ENCODE measurements at places on chromosomes 12 and 14.
A peak's percentile ranks its signal among the peaks of the same experiment; 100 is the strongest.

DNA sequence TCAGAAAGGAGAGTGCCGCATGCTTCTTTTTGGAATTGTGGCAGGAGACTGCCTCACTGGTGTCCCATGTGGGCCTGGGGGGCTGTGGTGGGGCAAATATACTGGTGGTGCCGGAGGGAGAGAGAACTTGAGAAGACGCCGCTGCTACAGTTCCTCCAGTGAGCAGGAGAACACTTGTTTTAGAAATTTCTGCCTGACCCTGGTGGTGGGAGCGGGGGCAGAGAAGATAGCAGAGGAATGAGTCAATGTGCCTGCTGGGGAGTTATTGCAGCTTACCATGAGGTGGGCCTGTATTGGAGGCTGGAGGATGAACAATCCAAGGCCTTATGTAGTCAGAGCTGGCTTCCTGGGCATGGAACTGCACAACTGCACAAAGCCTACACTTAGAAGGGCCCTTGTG is 211.8 kb downstream of the SNAPC1 start:
- no peak for DNase-seq

DNA sequence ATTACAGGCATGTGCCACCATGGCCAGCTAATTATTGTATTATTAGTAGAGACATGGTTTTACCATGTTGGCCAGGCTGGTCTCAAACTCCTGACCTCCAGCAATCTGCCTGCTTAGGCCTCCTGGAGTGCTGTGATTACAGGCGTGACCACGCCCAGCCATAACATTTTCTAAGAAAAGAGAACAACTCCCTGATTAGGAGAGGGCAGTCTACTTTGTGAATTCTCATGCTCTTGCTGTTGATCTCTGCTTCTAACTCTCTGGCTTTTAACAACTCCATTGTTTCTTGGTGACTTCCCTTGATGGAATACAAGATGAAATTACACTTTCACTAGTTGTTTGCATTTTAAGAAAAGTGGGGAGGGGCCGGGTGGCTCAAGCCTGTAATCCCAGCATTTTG is 33.6 kb downstream of the SSH1 start:
- DNase-seq: no peak

DNA sequence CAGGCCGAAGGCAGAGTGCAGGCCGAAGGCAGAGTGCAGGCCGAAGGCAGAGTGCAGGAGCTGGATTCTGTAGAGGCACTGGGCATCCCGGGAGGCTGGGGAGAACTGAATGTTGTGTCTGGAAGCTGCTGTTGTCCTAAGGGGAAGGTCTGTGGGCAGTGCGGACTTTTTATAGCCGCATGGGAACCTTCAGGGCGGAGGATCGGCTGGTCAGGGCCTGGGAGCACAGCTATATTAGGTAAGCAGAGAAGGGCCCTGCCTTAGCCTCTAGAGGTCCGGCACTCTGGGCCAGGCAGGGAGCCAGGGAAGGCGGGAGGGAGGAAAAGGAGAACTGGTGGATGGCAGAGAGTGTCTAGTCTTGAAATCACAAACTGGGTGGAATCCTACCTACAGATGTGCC is 14.2 kb downstream of the CABP1 start:
- DNase-seq: no peak

- no peak for DNase-seq
Measured at GRCh38 chr14:50099335-50099734, 17.0 kb downstream of the VCPKMT start.

- no peak for DNase-seq
Measured at GRCh38 chr14:89639687-89640086, 222.7 kb upstream of the FOXN3 start.

DNA sequence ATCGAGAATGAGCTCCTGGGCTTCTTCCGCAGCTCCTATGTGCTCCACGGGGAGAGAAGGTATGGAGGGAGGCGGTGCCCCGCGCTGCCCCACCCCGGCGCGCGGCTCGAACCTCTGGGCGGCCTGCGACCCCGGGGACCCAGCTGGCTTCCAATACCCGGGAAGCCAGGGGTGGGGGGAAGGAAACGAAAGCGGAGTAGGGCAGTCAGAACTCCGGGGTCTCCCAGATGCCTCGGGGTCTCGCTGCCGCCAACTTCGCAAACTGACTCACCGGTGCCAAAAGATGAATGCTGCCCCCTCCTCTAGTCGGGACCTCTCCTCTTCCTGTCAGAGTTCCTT is 1.3 kb downstream of the TRHDE start:
- no peak for DNase-seq

DNA sequence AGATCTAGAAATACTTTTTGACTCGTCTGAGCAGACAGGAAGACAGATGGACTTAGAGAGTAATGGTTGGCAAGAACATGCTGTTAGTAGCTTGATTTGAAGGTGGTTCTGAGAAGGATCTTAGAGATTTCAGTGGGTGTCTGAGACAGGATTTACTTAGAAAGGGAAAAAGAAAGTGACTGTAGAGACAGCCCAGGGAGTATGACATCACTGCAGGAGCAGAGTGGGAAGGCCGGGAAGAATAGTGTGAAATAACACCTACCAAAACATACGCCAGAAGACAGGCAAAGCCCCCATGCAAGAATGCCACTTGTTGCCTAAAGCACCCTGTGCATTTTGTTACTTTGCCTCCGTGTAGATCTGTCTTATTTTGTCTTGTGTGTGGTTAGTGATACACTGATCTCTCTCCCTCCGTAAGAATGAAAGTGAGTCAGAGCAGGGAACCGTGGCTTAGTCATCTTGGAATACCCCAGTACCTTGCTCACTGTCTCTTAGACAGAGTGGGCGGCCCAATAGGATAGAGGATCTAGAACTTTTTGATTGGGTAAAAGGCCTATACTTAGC is 161.3 kb upstream of the IFNG-AS1 start:
- DNase-seq: peak; percentile 89

GRCh38 chr12:120010661-120011230 is 21.7 kb downstream of the BICDL1 start:
- no peak for DNase-seq

GRCh38 chr12:115149279-115149678 is 465.3 kb upstream of the TBX3 start:
- DNase-seq: no peak

DNA sequence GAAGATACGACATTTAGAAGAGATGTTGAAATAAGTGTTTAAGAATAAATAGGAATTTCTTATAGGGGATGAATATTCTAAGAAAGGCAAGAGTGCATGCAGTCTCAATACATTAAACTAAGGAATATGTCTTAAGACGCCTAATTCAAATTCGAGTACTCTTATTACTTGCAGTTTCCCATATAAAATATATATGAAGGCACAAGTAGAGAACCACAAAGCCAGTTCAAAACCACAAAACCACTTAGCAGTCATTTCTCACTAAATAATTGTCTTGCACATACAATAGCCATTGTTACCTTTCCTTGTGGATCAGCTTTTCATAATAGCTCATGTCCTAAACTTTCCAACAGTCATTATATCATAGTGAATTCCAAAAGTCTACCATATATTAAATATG is 91.0 kb upstream of the MON2 start:
- DNase-seq: no peak

GRCh38 chr14:22388669-22389595 is 200.1 kb downstream of the DAD1 start:
- peak; percentile 48 for DNase-seq

GRCh38 chr12:20822415-20822814 is 11.9 kb downstream of the SLCO1B3 start:
- no peak for DNase-seq

DNA sequence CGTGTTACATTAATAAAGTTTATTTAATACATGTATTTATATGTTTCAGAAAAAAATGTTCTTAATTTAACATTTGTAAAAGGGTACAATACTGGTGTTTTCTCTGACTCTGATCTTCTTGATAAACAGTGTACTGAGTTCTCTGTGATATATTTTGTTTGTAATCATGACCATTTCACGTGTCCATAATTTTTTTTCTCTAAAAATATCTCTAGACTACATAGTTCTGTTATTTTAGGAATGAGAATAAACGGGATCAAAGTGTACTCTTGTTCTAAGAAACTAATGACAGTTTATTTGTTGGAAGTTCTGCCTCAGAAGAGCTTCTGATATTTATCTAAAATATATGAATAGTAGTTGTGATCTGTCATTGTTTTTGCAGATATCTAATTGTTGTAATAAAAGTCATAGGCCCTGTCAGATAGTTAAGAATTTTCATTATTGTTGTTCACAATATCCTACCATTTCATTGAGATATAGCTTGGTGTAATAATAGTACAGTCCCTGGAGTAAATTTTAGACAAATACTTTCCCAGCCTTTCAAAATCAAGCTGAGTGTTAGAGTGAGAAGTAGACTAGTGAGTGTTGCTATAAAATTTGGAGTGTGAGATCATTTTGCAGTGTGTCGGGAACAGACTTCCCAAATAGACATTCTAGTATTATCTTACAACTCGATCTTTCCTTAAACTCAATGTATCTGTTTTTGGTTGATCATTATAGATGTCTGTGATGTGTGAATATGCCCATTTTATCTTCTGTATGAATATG is 86.2 kb downstream of the ERC1 start:
- DNase-seq: no peak

- DNase-seq: no peak
Measured at GRCh38 chr12:42587601-42588523, 1.7 kb downstream of the PRICKLE1 start.

DNA sequence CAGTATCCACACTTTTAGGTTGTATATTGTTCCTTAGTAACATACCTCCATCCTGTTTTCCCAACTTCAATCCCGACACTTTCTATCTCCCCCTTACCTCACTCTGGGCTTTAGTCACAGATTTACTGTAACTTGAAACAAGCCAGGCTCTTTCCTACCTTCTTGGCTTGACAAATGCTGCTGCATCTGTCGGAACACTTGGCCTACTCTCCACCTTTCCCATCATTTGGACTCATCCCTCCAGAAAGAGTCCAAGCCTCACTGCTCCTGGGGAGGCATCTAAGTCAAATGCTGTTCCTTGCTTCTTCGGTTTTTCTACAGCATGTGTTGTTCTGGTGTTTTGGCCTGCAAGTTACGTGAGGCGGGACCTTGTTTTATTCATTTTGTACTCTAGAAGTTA is 142.4 kb downstream of the DACT1 start:
- no peak for DNase-seq

- no peak for DNase-seq
Measured at GRCh38 chr14:104425763-104426646, 153.6 kb upstream of the C14orf180 start.

DNA sequence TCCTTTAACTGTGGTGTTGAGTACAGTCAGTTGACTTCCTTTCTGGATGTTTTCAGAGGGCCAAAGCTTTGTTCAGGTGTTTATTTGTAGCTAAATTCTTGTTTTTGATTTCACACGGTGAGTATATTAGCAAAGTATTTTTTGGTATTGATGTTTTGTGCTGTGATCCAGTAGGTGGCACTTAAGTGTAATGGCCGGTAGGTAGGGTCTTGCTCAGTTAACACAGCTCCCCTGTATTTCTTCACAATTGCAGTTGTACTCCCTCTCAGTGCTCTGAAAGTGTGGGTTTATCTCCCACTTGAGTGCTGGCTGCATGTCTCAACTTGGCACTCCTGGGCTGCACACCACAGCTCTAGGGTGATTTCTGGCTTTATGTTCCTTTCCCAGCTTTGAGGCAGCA is 339.5 kb downstream of the AEBP2 start:
- DNase-seq: no peak

DNA sequence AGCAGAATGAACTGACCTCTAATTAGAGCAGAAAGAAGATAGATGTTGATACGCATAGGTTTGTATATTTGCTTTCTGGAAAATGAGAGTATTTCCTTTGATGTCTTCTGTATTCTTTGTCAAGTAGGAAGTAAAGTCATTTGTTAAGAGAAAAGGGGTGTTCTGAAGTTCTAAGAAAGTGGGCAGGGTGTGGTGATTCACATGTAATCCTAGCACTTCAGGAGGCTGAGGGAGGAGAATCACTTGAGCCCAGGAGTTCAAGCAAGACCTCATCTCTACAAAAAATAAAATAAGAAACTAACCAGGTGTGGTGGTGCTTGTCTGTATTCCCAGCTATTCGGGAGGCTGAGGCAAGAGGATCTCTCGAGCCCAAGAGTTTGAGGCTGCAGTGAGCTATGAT is 2.8 kb downstream of the RHNO1 start:
- DNase-seq: no peak

GRCh38 chr14:101499513-101499912 is 61.8 kb upstream of the DIO3 start:
- no peak for DNase-seq

- no peak for DNase-seq
Measured at GRCh38 chr14:102985665-102986064, 63.2 kb downstream of the AMN start.

- no peak for DNase-seq
Measured at GRCh38 chr12:69130064-69130463, 109.3 kb upstream of the CPSF6 start.

- DNase-seq: no peak
Measured at GRCh38 chr12:94831081-94831751, 172.3 kb downstream of the NDUFA12 start.

- DNase-seq: no peak
Measured at GRCh38 chr12:89943463-89943862, 234.8 kb upstream of the ATP2B1 start.

GRCh38 chr12:10130042-10130441 is at the start of gene CLEC7A:
TSS of gene CLEC7A (minus strand) at chr12:10130199. CDS start at chr12:10130082, 117 bp downstream.
- DNase-seq: no peak

- no peak for DNase-seq
Measured at GRCh38 chr14:50794068-50794645, 36.8 kb downstream of the NIN start.

- DNase-seq: no peak
Measured at GRCh38 chr12:50533203-50533584, 28.4 kb downstream of the DIP2B start.

GRCh38 chr12:42180990-42181596 is 36.4 kb upstream of the GXYLT1 start:
- no peak for DNase-seq

- no peak for DNase-seq
Measured at GRCh38 chr14:50906326-50907065, 34.6 kb downstream of the ABHD12B start.

DNA sequence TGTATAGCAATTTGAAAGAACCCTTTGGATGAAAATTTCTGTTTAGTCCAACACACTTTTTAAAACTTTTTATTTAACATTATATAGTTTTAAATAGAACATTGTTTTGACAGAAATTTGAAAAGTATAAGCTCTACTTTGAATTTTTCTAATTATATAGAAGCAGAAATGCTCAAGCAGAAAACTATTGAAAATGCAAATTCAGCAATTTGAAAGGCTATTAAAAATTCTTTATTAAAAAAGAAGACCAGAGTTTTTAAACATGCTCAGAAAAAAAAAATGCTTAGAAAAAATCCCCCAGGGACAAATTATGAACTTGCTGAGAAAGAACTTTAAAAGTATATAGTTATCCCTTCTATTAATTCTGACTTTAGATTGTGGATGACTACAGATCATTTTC is 21.1 kb upstream of the FSCB start:
- no peak for DNase-seq

DNA sequence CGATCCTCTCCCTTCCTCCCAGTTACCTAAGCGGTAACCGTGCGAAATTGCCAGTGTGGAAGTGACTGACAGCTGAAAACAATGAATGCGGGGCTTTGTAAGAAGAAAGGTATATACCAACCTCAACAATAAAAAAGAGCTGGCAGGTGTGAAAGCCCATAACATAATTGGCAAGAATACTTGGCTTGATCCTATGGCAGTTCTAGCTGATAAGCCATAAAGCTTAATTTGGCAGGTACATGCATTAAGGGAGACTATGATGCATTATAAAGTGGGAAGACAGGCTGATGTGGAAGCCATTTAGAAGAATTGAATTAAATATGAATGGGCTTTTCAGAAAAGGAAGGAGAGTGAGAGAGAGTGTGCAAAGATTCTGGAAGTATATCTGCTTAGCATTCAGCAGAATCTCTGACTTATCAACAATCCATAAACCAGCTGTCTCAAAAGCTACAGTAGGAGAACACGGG is 71.3 kb downstream of the CRACR2A start:
- DNase-seq: no peak

- DNase-seq: peak; percentile 57
Measured at GRCh38 chr12:104381731-104382480, 74.8 kb upstream of the CHST11 start.

Data from fibroblast of skin of left quadriceps (primary cell).